ENCODE measurements at places on chromosomes 12 and 14.

DNA sequence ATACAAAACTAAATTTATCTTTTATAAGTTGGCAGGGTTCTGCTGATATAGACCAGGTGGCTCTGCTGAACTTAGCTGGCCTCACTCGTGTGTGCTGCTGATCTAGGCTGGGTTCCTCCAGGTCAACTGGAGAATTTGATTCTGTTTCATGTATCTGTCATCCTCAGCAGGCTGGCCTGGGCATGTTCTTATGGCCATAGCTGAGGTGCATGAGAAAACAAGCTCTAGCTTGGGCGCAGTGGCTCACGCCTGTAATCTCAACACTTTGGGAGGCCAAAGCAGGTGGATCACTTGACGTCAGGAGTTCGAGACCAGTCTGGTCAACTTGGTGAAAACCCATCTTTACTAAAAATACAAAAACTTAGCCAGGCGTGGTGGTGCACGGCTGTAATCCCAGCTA is 24.3 kb upstream of the BCL2L14 start:
- no peak for DNase-seq

DNA sequence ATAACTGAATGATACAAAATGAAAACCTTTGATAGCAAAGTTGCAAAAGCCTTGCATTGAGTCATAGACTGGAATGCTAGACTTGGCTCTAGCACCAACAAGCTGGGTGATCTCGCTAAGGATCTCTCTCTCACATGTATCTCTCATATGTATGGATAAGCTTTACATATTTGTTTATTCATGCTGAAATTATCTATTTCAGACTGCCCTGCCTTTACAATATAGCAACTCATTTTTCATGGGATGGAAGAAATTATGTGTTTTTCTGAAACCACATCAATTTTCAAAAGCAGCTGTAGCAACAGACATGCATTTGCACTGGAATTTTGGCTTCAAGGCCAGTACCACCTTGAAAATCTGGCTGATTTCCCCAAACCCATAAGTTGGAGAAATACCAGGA is 11.4 kb downstream of the RERG start:
- DNase-seq = no peak

DNA sequence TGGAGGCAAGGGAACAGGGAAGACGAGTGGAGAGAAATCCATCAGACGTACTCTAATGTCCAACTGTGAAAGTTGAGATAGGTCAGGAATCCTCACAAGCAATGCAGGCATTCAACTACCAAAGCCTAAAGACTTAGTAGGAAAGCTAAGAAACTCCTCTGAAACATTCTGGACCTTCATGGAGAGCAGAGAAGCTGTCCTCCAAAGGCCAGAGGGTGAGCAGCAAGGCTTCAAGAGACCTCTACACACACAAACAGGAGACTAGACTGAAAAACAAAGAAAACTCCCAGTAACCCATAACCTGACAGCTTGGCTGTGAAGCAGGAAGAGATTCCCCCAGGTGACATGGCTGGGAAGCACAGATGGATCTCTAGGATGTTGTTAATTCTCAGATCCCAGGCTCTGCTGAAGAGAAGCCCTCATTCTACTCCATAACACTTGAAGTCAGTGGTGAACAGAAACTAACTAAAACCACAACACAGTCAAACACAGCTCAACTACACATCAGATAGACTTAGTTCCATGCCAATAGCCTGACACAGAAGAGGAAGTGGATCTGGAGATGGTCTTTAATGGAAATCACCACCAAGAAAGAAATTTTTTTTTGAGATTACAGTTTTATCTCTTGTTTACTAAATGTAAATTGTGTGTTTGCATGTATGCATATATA is 23.2 kb upstream of the LYZ start:
- no peak for DNase-seq

- peak; percentile 35 for DNase-seq
Observed at GRCh38 chr14:106129274-106129673, 602.9 kb downstream of the TMEM121 start.

- no peak for DNase-seq
Observed at GRCh38 chr14:81009346-81009745, 53.9 kb downstream of the TSHR start.

DNA sequence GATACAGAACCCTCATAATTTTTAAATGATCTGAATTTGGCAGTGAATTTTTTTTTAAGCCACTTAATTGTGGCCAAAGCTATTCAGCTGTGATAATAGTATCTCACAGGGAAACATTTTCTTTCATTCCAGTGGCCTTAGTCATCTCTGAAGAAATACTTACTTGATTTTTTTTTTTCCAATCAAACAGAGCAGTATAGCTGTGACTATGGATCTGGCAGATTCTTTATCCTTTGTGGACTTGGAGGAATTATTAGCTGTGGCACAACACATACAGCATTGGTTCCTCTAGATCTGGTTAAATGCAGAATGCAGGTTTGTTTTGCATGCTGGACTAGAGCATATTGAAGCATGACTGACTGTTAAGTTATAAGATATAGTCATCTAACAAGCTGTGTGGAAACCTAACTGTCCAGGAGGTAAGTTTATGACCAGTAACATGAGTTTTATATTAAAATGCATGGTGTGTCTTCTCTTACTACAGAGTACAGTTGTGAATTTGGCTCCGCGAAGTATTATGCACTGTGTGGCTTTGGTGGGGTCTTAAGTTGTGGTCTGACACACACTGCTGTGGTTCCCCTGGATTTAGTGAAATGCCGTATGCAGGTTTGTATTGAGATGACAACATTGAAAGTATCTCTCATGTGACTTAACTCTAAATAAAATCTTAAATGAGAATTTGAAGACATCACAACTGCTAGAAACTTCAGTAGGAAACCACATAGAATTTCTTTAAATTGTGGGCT is 1.9 kb downstream of the SLC25A3 start:
- peak; percentile 47 for DNase-seq

DNA sequence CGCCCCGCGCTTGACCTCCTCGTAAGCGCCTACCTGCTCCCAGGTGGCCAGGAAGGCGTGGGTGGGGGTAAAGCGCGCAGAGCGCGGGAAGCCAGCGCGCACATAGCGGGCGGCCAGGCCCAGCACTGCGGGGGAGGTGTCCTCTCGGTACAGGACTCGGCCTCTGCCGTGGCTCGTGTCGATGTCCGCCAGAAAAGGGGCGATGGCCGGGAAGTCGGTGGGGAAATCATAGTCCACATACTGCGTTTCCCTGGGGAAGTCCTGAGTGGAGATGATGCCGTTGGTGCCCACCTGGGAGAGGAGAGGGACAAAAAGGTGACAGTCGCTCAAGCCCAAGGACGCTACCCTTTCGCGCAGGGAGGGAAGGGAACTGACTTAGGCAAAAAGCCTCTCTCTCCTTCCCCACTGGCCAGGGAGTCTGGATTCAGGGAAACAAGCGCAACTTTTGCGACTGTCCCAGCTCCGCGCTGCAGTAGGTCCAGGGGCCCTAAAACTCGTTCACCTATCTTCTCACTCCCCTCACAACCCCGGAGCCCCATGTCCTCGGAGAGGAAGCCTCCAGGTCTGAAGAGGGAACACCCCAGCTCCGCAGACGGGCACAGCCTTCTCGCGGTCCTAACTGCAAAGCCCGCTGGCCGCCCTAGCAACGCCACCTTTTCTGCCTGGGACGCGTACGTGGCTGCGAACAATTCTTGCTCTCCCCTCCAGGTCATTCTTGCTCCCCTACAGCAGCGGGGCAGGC is 815 bp downstream of the NID2 start:
- no peak for DNase-seq

- no peak for DNase-seq
Observed at GRCh38 chr14:62369919-62370560, 607.8 kb downstream of the SNAPC1 start.

DNA sequence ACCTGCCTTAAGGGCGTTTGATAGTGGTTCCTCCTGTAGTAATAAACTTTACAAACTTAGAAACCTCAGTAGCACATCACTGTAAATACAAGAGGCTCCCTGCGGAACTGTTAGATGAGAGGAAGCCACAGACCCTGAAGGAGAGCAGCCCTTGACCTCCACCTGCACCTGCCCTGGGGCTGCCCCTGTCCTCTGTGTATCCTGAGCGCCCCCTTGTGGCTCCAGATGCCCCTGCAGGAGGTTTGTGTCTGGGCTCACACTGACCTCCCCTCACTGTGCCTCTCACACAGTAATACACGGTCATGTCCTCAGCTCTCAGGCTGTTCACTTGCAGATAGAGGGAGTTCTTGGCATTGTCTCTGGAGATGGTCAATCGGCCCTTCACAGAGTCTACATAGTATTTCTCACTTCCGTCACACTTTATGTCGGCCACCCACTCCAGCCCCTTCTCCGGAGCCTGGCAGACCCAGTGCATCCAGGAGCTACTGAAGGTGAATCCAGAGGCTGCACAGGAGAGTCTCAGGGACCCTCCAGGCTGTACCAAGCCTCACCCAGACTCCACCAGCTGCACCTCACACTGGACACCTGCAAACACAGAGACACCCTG is 1059.8 kb downstream of the TMEM121 start:
- peak; percentile 61 for DNase-seq

GRCh38 chr14:103782376-103782775 is 65.0 kb downstream of the PPP1R13B start:
- no peak for DNase-seq

DNA sequence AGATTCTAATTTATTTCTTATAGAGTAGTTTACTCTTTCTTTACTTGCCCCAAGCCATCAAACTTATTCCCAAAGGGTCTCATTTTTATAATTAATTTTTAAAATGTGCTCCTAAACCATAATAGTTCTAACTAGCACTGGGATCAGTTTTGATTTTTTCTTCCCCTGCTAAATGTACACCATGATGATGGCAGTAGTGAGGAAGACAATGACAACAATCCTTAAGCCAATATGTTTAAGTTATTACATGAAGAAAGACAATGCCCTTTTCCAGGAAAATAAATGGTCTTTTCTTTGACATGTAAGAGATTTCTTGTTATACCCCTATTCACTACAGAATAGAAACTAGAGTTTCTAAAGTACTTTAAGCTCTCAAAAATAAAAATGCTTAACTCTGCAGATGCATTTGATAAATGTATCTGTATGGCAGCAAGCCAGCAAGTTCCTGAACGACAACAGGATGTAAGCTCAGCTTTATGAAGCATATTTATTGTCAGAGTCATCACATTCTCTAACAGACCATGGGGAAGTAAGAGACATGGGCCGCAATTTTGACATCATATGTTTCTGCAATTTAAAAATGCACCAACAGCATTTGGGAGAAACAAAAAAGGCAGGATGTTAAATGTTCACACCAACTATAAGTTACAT is 36.0 kb upstream of the SNX6 start:
- DNase-seq = peak; percentile 50

DNA sequence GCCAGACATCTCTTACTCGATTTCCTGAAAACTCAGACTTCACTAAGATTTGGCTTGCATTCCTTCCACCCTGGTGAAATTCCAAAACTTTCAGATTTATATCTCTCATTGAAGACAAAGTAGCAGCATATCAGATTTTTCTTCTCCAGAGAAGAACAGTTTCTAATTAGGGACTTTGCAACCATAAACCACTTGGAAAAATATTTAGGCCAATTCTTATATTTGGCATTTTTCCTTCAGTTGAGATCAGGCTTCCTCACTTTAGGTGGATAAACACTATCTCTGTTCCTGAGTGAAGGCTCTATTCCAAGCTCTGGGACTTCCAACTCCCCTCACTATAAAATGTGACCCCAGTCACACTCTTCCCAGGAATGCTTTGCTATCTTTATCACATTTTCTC is 1434.3 kb upstream of the FLRT2 start:
- no peak for DNase-seq

GRCh38 chr12:46692606-46693005 is 133.2 kb downstream of the SLC38A4 start:
- no peak for DNase-seq

GRCh38 chr12:62604373-62604772 is 137.7 kb downstream of the MON2 start:
- peak; percentile 27 for DNase-seq

DNA sequence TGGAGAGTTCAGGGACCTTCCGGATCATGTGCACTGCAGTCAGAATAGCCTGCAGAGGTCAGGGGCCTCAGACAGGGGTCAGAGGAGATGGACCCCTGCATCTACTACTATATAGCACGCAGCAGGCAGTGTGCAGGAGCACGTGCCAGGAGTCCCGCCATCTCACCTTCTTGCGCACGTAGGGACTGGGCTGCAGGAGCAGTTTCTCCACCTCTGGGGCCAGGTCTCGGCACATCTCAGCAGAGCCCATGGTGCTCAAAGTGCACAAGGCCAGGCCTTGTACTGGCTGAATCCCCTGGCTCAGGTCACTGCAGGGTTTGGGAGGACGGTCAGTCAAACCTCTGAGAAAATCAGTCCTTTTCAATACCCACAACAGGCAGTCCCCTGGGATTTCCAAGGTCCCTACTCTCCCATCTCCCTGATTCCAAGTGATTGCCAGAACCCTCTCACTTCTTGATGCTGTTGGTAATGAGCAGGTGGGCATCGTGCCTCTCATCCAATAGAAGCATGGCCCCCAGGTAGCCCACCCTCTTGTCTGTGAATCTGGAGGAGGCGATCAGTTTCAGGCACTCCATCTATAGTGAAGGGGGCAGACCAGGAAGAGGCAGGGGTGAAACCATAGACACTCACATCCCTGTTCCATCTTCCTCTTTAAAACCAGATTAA is 1.3 kb downstream of the AP1G2 start:
- DNase-seq = no peak

DNA sequence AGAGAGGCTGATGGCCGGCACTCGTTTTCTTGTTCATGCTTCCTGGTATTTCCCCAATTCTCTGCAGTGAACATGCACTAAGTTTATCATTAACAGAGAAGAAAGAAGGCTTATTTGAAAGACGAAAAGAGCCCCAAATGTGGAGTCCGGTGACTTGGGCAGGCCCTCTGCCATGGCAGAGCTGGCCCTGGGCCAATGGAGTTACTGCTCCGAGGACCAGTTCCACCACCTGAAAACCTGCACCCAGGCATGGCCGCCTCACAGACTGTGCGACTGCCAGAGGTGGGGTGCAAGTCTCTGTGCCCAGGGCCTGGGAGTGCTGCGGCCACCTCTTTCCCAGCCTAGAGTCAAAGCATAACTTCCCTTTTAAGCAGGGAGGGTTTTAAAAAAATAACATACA is 24.9 kb downstream of the DEGS2 start:
- DNase-seq = no peak

GRCh38 chr14:68672609-68673285 is 120.1 kb downstream of the ZFP36L1 start:
- DNase-seq = no peak

GRCh38 chr14:105096206-105096875 is 31.1 kb upstream of the GPR132 start:
- no peak for DNase-seq

DNA sequence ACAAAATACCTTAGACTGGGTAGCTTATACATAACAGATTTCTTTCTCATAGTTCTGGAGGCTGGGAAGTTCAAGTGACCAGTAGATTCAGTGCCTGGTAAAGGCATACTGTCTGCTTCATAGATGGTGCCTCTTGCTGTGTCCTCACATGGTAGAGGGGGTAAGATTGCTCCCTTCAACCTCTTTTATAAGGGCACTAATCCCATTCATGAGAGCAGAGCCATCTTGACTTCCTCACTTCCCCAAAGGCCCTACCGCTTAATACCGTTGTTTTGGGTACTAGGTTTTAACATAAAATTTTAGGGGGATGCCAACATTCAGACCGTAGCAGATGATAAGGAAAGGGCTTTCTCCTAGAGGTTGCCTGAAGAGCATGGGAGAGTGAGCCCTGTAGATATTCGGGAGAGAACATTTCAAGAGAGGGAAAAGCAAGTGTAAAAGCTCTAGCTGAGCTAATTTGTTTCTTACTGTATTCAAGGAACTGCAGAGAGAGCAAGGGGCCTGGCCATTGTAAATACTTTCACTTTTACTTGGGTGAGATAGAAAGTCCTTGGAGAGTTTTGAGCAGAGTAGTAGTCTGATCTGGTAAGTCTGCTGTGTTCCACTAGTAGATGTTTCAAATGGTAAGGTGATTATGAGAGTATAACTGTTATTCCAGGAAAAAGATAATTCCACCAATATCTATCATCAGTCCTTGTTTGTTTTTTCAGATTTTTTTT is 27.3 kb downstream of the FRS2 start:
- peak; percentile 15 for DNase-seq

Data from CD4-positive, alpha-beta T cell treated with Interleukin-17A for 1 hour (primary cell).